Activated T-cell treated with anti-CD3 and anti-CD28 coated beads, Interleukin-2, amount 50 U/mL, for 72 hours (primary cell): ENCODE measurements at places on chromosomes 7 and 10. TPM values are rescaled to one million over a fixed set of nuclear protein-coding genes. Genes with fewer than 3 reads are reported as not detected.

GRCh38 chr7:100825215-100825671 lies 2.1 kb downstream of the EPHB4 start:
- no peak for DNase-seq

GRCh38 chr7:18457832-18458231 lies 37.7 kb upstream of the HDAC9 start:
- DNase-seq: no peak

GRCh38 chr7:11420049-11420448 lies 411.9 kb downstream of the THSD7A start:
- no peak for DNase-seq

Gene SLC18A3
- total RNA-seq: not detected

- no peak for DNase-seq
These were observed 174.6 kb upstream of the TARP start for GRCh38 chr7:38448054-38448453.

Gene CPEB3
- 1.7 TPM for total RNA-seq

- DNase-seq: peak; percentile 82
These were observed 9.9 kb downstream of the ZNF511 start for GRCh38 chr10:133318494-133319127.

Gene TMEM176A
- 0.30 TPM for total RNA-seq

Gene MKX
- 2.2 TPM for total RNA-seq

- no peak for DNase-seq
These were observed 552.2 kb upstream of the FZD8 start for GRCh38 chr10:36194276-36194675.

DNA sequence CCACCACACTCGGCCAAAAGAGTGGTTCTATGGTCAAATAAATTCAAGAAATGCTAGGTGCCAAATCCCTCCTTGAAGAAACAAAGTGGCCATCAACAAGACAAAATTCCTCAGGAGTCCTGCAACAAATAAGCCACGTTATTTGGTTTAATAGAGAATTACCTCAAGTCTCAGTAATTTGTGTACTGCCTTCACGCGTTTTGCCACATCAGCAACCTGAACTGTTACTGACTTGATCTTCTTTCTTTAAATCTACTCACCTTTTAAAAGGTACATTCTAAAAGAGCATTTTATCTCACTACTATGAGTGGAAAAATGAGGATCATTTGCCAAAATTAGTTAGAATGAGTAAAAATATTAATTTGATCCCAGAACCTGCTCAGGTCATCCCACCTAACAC lies 34.6 kb upstream of the LCOR start:
- DNase-seq: no peak

Gene ZP3
- total RNA-seq: 11.8 TPM

Gene HOXA2
- not detected for total RNA-seq

Gene NEUROG3
- total RNA-seq: not detected

DNA sequence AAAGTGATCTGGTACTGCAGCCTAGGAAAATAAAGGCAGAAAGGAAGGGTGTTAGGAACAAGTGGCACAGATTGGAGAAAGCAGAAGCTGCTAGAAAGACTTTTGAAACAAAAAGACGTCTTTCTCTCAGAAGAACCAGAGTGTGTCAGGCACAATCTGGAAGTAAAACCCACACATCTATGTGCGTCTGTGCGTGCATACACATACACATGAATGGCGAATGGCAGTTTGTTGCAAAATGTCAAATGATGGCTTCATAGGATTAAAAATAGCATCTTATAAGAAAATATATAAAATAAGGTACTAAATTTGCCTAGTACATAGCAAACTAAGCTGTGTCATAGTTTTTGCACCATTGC lies 246.3 kb downstream of the CDK14 start:
- DNase-seq: no peak

DNA sequence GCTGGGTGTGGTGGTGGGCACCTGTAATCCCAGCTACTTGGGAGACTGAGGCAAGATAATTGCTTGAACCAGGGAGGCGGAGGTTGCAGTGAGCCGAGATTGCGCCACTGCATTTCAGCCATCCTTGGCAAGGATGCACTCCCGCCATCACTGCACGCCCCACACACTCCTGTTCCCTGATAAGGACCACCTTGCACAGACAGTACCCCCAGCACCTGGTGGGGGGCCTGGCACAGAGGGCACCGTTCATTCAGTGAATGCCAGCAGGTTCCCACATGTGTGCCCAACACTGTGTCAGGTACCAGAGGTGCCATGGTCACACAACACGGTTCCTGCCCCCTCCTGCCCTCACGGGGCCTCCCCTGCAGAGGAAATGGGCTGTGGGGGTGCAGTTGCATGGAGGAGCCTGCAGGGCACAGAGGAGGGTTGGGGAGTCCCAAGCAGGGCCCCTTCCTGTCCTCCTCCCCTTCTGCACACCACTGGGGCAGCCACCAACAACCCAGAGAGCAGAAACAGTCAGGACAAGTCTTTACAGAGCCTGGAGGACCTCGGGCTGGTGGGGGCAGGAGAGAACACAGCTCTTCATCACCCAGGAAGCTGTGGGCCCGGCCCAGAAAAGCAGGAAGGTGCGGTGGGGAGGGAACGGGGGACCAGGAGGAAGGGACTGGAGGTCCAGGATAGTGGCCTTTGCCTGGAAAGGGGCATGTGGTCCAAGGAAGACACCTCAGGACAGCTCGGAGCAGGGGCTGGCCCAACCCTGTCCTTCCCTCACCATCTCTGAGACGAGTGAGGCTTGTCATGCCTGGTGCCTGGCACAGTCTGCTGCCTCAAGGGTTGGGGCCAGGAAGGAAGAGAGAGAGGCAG lies 7.1 kb downstream of the CRYGN start:
- DNase-seq: peak; percentile 86

DNA sequence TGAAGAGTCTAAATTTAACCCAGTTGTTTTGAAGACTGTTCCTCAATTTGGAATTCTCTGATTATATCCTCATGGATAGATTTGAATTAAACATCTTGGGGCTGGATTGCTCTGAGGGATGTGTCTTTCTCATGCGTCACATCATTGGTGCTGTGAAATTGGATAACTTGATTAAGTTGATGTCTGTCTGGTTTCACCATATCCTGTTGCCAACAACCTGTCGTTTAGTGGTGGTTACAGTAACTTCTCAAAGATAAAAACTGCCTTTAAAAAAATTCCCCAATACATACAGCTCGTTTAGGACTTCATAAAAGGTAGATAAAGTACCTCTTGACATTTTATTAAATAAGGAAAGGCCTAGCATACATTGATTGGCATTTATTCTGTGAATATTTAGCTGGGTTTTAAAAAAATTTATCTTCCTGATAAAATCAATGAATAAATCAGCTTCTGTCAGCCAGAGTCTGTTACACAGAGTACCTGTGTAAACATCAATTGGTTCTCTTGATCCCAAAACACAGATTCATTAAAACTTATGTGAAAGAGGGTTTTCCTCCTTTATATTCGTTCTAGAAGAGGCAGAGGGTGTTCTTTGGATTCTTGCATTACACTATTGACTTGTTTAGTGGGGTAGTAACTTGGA lies 10.5 kb downstream of the CRCP start:
- DNase-seq: no peak

- no peak for DNase-seq
These were observed 145.6 kb downstream of the ADAM12 start for GRCh38 chr10:126242397-126243260.

Gene ST8SIA6
- not detected for total RNA-seq

Gene DNAH11
- 0.70 TPM for total RNA-seq

DNA sequence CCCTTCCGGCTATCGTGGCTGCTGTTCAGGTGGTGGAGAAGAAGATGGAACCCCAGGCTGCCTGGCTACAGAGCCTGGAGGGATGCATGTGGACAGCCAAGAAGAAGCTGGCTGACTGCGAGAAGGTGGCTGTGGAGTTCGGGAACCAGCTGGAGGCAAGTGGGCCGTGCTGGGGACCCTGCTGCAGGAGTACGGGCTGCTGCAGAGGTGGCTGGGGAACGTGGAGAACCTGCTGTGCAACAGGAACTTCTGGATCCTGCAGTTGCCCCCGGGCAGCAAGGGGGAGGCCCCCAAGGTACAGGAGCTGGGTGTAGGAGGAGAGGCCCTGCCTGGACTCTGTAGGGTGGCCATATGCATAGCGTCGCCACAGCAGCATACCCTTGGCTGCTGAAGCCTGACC lies 25.6 kb downstream of the ZNF783 start:
- DNase-seq: no peak

Gene GLI3
- total RNA-seq: 0.29 TPM

GRCh38 chr10:2921956-2922680 lies 145.2 kb upstream of the PFKP start:
- DNase-seq: no peak

- no peak for DNase-seq
These were observed 237.4 kb downstream of the ELMO1 start for GRCh38 chr7:37211097-37211880.

DNA sequence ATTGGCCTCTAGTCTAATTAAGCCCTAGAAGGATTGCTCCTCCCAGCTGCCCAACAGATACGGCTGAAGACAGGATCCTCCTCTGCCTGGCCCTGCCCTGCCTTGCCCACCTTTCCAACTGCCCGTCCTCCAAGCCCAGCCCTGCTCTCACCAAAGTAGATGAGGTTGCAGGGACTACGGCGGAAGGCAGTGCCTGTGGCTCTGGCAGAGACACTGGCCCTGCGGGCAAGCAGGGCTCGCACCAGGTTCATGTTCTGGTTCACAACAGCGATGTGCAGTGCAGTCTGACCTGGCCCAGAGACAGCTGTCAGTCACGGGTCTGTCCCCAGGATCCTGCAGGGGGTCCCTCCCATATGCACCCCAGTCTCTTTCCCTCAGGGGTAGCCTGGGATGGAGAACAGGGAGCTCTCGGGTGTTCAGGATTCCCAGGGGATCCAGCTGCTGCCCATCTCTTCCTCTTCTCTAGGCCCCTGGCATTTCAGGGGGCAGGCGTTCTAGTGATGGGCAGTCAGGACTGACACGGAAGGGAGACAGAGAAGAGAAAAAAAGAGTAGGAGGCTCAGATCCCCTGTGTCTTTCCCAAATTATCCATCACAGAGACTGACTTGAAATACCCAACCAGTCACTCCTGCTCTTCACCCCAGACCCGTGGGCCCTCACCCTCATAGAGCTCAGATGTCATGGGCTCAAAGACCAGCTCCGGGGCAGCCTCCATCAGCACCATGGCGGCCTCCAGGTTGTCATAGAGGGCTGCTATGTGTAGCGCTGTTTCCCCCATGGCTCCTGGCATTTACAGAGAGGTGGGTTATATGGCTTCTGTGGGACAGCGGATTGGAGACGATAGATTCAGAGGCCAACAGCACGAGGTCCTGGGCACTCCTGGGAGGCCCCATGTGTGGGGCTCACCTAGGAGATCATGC lies 8.3 kb downstream of the TRPV6 start:
- no peak for DNase-seq

Gene TMEM139
- total RNA-seq: 1.5 TPM

Gene C10orf62
- total RNA-seq: not detected

Gene PEX1
- total RNA-seq: 20.8 TPM

DNA sequence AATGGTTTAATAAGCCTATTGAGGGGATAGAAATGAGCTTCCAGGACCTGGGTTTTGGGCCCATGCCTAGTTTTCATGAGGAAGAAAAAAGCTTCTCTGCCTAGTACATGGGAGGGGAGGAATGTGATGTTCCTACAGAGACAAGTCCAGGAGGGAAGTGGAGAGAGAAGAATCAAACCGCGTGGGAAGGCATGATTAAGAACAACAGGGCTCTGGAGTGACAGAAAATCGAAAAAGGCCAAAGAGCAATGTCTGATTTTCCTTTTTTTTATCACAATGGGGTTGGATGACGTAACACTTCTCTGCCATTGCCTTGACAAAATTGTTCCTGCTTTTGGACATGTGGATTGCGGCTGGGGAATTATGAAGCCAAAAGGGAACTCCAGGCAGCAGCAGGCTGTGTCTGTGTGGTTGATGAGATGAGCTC lies 258.6 kb downstream of the CXCL12 start:
- no peak for DNase-seq
